ENCODE measurements at places on chromosomes 1 and 21.
A peak's percentile ranks its signal among the peaks of the same experiment; 100 is the strongest.

DNA sequence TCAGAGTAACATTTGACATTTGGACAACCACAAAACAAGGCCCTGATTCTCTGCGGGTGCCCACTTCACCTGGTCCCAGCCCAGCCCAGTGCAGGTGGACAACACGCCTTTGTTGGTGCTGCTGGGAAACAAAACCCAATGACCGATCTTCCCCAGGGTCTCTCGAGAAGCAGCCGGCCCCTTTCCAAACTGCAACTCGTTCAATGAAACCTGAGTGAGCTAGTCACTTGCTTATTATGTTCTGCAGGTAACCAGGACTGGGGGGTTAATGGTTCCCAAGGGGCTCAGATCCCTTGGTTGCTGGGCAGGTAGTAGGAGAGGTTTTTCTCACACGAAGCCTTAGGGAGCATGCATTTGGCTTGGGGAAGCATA is 42.9 kb downstream of the ABCG1 start:
- no peak for DNase-seq

DNA sequence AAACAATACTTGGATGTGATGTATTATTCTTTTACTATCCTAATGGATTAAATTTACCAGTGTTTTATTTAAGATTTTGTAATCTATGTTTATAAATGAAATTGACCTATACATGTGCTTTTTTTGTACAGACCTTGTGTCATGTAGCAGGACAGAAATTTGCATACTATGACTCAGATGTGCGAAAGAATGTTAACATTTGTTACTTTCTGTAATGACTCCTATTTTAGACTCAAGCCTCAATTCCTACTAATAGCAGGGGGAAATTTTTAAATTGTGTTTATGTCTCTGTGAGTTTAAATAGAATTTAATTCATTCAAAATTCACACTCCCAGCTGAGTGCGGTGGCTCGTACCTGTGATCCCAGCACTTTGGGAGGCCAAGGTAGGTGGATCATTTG is 21.8 kb upstream of the RIMKLA start:
- no peak for DNase-seq

GRCh38 chr1:248810000-248810726 is 15.6 kb downstream of the SH3BP5L start:
- no peak for DNase-seq

- peak; percentile 53 for DNase-seq
These were observed 70.3 kb upstream of the RGL1 start for GRCh38 chr1:183734543-183735036.

DNA sequence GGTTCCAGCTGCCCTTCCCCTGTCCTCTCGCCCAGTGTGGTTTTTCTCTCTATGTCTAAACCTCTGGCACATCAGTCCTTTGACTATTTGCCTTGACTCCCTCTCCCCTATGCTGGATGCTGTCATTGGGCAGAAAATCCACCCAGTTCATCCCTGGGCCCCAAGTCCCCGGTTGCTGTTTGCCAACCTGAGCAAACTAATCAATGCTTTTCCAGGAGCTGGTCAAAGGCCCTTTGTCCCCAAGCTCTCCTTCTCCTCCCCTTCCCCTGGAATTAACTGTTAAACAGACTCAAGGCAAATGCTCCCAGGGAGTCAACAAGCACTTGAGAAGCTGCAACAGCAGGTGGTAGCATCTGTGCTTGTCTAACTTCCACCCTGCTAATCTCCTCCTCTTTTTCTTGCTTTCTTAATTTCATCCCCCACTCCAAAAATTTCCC is 102.7 kb downstream of the LMX1A start:
- DNase-seq: no peak

- no peak for DNase-seq
These were observed 64.6 kb downstream of the TOR3A start for GRCh38 chr1:179146476-179146875.

DNA sequence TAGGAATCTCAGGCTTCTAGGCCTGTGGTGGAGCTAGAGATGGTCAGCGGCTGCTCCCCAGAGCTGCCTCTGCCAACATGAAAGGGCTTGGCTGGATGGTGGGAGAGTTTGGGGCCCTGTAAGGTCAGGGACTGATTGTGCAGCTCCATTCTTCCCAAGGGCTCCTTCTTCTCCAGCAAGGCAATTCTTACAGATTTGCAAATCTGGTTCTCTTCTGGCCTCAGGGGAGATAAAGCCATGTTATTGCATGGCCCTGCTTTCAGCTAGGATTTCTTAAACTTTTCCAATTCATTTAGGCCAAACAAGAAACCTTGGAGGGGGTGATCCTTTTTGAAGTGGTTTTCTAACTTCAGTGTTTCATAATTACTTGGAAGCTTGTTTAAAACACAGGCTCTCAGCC is 213.4 kb downstream of the PRDM2 start:
- no peak for DNase-seq

- DNase-seq: no peak
These were observed 81.3 kb upstream of the ARHGEF16 start for GRCh38 chr1:3373175-3373574.

DNA sequence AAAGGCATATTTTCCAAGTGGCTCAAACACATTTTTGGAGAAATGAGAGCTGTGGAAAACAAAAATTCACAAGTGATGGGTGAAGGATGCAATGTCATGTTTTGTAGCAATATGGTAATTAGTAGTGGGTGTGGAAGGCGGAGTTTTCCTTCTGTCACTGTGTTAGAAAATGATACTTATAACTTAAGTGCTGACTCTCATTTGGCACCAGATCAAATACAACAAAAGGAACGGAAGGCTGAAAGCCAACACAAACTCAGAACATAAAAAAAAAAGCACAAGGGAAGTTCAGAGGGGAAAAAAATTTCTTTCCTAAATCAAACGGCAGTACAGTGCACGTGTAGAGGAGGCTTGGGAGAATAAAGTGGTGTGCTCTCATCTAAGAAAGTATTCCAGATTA is at the start of gene TNFSF18:
TNFSF18 (minus strand) TSS at position 77 of the 400 bp plus-strand sequence; CDS start at position 32, 45 bp downstream.
- peak; percentile 75 for DNase-seq

GRCh38 chr1:207670997-207671396 is 26.1 kb downstream of the CR1L start:
- DNase-seq: no peak

DNA sequence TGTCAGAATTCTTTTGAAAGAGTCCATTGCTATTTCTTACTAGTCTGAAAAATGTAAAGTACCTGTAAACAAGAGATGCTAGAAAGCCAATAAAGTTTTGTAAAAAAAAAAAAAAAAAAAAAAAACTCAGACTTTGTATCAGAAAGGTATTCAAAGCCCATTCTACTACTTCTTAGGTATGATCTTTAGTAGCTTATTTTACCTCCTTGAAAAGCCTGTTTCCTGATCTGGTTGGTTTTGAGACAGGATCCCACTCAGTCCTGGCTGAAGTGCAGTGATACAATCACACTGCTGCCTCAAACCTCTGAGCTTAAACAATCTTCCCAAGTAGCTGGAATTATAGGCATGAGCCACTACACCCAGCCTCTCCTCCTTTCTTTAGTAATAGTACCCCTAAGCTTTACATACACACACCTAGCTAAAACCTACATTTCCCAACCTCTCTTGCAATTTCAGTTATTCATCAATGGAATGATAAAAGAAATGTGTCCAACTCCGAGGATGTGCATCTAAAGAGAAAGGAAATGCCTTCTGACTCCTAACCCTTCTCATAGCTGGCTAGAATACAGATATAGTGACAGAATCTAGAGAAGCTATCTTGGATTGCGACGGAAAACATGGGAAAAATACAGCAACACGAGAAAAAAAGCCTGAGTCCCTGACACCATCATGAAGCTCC is 30.6 kb downstream of the EPS15 start:
- no peak for DNase-seq

GRCh38 chr1:13763991-13764390 is 64.0 kb downstream of the PRDM2 start:
- DNase-seq: no peak

GRCh38 chr1:235919833-235920441 is 53.2 kb upstream of the LYST start:
- peak; percentile 77 for DNase-seq

DNA sequence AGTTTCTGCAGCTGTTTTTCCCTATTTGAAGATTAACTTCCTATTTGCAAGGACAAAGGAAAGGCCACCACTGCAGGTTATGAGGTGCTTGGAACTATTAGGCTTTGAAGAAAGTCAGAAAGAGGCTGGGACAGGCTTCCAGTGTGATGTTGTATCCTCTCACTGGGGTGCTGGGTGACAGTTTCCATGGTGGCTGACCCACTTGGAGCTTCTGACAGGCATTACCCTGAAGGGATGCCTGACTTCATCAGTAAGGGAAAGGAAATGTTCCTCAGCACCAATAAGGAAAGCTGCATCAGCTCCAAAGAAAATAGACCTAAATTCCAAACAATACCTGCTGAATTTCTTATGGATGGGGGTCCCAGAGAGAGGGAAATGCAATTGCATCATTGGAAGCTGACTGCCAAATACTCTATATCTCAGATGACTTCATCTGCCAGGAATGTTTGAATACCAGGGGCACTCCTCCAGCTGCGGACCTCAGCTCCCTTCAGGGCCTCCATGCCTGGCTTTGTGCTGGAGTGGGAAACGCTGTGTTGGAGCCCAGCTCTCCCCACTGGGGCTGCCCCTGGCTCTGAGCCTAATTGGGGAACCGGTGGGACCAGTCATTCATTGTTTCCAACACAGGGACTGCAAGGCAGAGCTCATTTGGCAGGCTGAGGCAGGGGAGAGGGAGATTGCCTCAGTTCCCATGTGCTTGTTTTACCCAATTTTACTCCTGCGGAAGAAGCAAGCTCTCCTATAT is 76.6 kb downstream of the RGL1 start:
- peak; percentile 39 for DNase-seq

- no peak for DNase-seq
These were observed 20.4 kb downstream of the KRTAP10-1 start for GRCh38 chr21:44519346-44520325.

DNA sequence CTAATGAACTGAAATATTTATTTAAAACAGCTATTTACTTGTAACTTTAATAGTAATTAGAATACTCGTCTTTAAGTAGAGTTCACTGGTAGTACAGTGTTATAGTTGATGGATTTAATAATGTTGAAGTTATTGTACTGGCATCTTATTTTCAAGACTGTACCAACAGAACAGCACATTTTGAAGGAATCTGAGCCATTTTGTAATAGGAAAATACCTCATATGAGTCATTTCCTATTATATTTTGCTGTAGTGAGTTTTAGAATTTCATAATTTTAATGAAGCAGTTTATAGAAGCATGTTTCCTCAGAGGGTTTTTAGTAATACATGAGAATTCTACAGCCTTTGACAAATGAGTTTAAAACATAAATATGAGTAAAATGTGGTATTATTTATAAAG is 258.3 kb downstream of the OLFM3 start:
- DNase-seq: peak; percentile 66

GRCh38 chr1:225928186-225929175 is 4.4 kb upstream of the PYCR2 start:
- DNase-seq: no peak

GRCh38 chr21:18840239-18840638 is 436.7 kb upstream of the TMPRSS15 start:
- DNase-seq: no peak

GRCh38 chr1:97351846-97352245 is 569.0 kb downstream of the DPYD start:
- peak; percentile 50 for DNase-seq

DNA sequence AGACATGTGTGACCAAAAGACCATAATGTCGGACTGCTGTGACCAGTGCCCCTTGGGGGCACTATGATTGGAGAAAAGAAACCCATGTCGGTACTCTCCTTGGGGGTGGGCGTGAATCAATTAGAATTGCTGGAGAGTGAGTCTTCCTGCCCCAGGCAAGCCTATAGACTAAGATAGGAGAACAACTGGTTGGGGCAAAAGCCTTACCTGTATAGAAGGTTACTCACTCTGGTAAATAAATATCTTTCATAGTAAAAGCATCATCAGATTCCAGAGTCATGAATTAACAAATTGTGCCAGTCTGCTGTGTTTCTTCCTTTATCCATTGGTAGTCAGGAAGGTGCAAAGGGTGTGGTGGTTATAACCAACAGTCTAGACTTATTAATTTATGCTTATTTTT is 2.9 kb upstream of the PTGFRN start:
- DNase-seq: no peak

DNA sequence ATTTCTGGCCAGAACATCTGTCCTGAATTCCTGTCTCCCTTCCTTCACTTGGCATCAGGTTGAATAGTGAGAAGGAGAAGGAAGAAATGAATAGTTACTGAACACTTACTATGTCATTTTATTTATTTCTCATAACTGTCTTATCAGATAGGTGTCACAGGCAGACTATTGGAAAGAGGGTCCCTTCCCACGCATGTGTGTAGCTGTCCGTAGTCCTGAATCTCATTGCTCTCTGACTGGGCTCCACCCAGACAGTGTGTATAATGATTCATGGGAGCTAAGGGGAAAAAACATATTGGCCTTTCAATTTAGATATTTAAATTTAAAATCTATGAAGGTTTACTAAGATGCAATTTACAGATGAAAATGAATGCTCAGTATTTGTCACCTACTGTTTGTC is 86.1 kb downstream of the OMA1 start:
- no peak for DNase-seq

Measured in fibroblast of gingiva (primary cell).